ENCODE measurements at places on chromosomes 16 and 17.
A peak's percentile ranks its signal among the peaks of the same experiment; 100 is the strongest.

DNA sequence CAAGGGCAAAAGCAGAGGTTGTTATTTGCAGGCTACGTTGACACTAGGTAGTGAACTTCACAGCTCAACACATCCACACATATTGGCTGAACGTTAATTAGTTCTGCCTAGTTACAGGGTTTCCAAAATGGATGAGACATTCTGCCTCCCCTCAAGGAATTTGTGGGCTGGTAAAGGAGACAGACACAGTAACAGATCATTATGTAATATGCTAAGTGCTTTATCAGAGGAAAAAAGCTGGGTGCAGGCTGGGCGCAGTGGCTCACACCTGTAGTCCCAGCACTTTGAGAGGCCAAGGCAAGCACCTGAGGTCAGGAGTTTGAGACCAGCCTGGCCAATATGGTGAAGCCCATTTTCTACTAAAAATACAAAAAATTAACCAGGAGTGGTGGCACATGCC, 26.2 kb downstream of the BMERB1 start:
- no peak for DNase-seq

DNA sequence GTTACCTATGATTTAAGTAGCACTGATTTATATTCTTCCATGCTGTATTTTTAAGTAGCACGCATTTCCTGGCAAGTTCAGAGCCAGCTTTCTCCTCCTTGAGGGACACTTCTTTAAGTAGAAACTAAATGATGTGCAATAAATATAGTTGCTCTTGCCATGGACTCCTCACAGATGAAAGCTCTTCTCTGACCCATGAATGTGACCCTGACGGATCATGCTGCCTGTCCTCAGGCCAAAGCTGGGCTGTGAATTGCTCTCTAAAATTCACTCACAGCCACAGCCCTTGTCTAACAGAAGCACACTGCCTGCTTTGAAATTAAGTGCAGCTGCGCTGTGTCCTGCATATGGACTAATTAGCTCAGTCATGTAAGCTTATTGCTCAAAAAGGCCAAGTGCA, 438.8 kb downstream of the PMP22 start:
- DNase-seq: no peak

GRCh38 chr16:58415003-58415402, 22.7 kb downstream of the GINS3 start:
- DNase-seq: no peak

DNA sequence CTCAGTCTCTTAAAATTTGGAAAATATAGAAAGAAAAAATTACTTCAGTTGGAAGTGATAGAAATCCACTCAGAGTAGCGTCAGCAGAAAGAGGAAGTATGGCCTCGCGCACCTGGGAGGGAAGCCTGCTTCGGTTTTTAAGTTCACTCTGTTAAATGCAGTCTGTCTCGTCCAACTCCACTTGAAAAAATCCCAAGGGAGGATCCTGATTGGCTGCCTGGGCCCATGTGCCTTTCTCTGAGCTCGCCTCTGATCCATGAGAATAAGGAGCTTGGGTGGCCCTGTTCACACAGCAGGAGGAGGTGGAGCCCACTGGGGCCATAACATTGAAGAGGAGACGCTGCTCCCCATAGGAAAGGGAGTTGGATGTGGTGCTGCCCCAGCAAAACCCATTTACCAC, 40.7 kb downstream of the DNAJA2 start:
- DNase-seq: no peak

GRCh38 chr17:8413938-8414337, 16.3 kb upstream of the RNF222 start:
- no peak for DNase-seq

DNA sequence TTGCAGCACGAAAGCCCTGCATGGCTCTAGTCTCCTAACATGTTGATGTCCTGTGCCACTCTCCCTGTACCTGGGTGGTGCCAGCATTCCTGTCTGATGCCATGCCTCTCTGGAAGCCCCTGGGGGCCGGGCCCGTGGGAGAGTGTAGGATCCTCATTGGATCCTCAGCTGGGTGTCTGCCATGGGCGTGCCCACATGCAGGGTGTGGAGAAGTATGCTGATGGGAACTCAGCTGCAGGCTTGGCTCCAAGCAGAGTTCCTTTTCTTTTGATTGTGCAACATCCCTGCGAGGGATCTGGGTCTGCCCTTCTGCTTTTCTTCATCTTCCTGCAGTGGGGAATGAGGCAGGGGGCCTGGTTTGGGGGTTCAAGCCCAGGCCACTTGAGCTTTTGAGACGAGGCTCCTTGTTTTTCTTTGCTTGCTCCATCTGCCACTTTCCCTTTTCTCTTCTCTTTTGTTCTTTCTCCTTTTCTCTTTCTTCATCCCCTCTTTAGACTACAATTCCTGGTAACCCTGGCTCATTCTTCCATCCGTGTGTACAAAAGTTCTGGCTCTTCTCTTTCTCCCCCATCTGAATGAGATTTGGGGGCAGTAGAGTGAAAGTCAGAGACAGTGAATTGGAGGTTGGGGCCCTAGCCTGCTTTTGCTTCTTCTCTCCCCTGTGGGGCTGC, 32.9 kb downstream of the KSR1 start:
- DNase-seq: no peak

GRCh38 chr16:71249399-71249798, 18.9 kb upstream of the HYDIN start:
- DNase-seq: no peak

- DNase-seq: no peak
Observed at GRCh38 chr17:42743595-42744282, 1.1 kb downstream of the EZH1 start.

GRCh38 chr16:88048985-88049384, 97.8 kb downstream of the BANP start:
- DNase-seq: no peak

DNA sequence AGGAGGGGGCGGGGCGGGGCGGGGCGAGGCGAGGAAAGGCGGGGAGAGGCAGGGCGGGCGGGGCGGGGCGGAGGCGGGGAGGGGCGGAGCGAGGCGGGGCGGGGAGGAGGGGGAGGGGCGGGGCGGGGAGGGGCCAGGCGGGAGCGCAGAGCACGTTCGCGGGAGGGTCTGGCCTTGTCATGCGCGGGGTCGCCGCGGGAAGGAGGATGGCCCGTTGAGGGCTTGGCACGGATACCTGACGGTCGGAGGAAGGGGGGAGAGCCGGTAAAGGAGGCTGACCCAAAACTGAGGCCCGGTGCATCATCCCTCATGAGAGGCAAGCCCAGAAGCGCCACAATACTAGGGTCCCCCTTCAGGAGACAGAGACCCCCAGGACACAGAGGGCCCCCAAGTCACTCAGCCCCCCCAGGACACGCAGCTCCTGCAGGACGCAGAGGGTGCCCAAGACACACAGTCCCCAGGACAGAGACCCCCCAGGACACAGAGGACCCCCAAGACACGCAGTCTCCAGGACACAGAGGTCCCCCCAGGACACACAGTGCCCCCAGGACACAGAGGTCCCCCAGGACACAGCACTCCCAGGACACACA, 593 bp upstream of the WDR45B start:
- DNase-seq: no peak

GRCh38 chr17:9241774-9242496, 220.6 kb downstream of the NTN1 start:
- DNase-seq: no peak

DNA sequence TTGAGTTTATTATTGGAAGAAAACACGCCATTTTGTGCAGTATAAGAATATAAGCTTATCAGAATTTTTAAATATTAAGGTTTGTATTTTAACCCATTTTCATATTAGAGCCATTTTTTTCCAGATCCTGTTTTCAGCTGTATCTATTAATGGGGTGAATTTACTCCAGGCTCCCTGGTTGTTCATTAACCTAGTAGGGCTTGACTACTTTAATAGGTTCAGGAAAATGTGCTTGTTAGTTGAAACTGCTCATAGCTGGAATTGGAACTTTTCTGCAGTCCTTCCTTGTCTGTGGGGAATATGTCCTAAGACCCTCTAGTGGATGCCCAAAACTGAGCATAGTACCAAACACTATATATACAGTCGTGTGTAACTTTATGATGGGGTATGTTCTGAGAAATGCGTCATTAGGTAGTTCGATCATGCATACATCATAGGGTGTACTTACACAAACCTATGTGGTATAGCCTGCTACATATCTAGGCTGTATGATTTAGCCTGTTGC, 28.0 kb downstream of the NFAT5 start:
- DNase-seq: no peak

- DNase-seq: peak; percentile 84
Observed at GRCh38 chr16:679814-680624, at the start of gene STUB1. Gene STUB1 (plus strand): TSS chr16:680410. CDS start chr16:680526, 116 bp downstream.

DNA sequence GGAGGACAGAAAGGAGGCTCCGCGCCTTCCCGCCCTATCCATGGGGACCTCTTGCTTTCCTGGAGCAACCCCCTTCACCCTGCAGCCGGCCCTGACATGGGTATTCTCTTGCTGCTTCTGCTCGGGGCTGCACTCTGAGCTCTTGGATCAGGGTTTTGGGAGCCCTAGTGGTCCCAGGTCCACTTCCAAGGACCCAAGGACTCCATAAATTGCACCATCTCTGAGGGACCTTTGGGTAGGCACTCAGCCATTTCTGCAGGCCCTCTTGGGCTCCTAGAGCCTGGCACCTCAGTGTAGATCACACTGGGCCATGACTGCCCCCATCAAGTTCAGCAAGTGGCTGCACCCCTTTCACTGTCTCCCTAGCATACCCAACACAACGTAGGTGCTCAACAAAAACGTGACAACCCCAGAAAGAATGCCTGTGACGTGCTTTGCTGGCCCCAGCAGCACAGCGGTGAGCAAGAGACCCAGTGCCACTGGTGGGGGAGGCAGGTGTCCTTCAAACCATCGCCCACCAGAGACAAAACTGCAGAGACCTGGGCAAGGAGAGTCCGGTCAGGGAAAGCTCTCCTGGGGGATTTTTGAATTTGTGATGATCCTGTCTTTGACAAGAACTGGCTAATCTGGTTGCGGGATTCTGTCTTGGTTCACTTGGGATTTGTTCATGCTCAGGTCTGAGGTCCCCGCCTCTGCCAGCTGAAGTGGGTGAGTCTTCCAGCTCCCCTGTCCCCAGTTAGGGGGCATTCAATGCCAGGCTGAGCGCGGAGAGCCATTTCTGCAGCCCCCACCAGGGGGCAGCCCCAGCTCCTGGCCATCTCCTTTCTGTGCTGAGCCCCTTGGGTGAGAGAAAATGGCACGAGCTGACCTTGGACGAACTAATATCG, 2.5 kb upstream of the RAB11FIP4 start:
- no peak for DNase-seq

DNA sequence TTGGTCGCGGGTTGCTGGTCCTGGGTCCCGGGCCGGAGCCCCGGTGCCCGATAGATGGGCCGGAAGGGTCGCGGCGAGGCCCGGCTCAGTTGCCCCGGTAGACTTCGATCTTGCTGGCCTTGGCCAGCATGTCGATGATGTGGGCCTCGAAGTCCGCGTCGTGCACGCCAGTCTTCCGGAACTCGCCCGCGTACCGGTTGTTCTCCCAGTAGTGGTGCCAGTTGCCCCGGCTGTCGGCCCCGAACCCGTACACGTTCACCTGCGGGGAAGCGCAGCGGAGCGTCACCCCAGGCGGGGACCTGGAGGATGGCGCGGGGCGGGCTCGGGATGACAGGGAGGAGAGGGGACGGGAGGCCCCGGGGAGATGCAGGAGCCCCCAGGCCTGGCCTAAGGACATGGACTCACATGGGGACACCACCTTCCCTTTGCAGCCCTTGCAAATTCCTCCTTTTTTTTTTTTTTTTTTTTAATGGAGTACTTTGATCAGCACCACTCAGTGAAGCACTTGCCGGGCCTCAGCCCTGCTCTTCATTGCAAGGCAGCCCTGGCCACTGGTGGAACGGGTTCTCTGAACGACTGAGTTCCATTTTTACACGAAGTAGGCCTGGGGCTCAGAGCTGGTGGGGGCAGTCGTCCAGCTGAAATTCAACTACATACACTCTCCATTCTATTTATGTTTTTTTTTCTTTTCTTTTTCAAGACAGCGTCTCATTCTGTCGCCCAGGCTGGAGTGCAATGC, 35.1 kb downstream of the DDX19A start:
- DNase-seq: no peak

DNA sequence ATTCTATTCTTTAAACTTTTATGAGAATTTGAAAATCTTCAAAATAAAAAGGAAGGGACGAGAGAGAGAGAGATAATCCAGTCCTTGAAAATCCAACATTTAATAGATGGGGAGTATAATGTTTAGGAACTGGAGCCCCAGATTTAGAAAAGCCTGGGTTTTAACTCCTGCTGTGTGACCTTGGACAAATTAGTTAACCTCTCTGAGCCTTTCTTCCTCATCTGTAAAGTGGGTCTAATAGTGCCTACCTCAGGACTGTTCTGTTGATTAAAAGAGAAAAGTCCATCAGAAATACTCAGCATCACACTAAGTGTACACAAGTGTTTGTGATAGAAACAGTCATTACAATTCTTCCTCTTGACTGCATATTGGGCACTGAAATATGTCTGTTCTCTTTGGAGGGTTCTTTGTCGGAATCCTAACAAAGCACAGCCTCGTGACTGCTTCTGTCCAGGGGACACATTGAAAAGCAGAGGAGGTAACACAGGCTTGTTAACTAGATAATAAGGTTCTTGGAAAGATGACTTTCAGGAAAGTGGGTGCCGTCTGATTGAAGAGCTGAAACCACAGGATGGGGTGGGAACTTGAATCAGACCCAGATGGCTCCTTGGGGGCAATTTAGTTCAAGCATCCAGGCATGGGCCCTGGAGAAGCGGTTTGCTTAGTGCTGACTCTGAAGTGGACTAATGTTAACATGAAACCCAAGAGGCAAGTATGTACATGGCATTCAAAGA, 128.2 kb downstream of the CLEC16A start:
- no peak for DNase-seq

DNA sequence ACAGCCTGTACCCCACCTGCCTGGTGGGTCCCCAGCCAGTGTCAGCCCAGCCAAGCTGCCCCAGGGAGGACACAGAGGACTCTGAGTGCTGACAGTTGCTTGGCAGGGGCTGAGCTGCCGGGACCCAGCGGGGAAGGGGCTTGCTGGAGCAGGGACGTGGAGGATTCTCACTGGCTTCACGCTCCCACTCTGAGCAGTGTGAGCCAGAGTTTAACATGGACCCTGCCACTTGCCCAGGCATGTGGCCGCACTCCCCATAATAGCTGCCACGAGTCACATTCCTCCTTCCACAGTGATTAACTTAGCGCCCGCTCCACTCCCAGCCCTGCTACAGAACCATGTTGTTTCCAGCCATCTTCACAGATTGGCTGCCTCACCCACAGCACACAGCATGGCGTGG, 31.2 kb downstream of the SREBF1 start:
- DNase-seq: no peak

GRCh38 chr16:71460941-71461340, 1.1 kb downstream of the ZNF23 start:
- DNase-seq: no peak

GRCh38 chr17:64306850-64307463, 43.9 kb upstream of the TEX2 start:
- peak; percentile 21 for DNase-seq

DNA sequence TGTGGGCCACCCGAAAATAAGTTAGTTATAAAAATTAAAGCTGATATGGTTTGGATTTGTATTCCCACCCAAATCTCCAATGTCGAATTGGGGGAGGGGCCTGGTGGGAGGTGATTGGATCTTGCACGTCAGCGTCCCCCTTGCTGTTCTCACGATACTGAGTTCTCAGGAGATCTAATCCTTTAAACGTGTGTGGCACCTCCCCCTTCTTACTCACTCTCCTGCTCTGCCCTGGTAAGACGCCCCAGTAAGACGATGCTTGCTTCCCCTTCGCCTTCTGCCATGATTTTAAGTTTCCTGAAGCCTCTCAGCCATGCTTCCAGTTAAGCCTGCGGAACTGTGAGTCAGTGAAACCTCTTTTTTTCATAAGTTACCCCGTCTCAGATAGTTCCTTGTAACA, 35.4 kb downstream of the SYCE1L start:
- DNase-seq: no peak

Measured in stimulated activated CD8-positive, alpha-beta memory T cell treated with anti-CD3 and anti-CD28 coated beads, Interleukin-12 subunit alpha, Interleukin-12 subunit beta, amount 100 ng/mL, for 4 hours (primary cell).